K562 (cell line): ENCODE measurements at places on chromosomes 6 and 20.

DNA sequence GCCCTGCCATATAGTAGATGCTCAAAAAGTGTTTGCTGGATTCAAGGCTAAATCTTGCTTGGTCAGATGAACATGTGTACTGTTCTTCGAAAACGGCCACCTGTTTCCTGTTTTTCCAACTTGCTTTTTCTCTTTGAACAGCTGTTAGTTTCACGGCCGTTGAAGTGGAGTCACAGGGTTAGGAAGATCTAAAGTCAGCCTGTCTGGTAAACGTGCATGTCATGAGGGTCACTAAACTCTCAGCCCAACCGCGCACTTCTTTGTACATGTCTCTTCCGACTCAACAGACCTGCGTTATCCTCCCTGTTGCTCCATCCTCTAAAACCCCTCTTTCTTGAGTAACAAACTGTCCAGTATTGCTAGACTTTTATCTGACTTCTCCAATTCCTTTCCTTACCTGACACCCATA lies 93.2 kb upstream of the MAN1A1 start:
- no peak for DNase-seq

GRCh38 chr6:70758883-70759282 lies 91.2 kb downstream of the SMAP1 start:
- no peak for DNase-seq

DNA sequence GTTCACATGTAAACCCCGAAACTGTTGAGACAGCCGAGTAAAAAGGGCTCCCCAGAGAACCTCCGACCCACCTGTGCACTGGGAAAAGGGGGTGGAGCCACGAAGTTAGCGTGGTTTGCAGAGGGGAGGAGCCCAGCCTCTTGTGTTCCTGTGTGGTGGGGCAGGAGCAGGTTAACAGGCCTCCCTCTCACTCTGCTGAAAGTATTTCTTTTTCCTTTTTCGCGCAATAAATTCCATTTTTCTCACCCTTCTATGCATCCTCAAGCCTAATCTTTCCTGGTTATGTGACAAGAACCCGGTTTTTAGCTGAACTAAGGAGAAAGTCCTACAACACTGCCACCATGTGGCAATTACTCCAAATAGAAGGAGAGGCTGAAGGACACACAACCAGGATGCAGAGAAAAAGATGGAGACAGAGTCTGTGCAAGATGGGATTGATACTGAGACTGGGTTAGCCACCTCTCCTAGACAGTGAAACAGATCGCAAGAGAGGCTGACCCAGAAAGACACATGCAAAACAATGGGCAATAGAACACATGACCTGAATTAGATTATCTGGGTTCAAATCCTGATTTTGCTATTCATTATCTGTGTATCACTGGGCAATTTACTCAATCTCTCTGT lies 168.7 kb upstream of the PRSS16 start:
- peak; percentile 64 for DNase-seq

GRCh38 chr6:157233686-157234085 lies 89.6 kb downstream of the TMEM242 start:
- no peak for DNase-seq

DNA sequence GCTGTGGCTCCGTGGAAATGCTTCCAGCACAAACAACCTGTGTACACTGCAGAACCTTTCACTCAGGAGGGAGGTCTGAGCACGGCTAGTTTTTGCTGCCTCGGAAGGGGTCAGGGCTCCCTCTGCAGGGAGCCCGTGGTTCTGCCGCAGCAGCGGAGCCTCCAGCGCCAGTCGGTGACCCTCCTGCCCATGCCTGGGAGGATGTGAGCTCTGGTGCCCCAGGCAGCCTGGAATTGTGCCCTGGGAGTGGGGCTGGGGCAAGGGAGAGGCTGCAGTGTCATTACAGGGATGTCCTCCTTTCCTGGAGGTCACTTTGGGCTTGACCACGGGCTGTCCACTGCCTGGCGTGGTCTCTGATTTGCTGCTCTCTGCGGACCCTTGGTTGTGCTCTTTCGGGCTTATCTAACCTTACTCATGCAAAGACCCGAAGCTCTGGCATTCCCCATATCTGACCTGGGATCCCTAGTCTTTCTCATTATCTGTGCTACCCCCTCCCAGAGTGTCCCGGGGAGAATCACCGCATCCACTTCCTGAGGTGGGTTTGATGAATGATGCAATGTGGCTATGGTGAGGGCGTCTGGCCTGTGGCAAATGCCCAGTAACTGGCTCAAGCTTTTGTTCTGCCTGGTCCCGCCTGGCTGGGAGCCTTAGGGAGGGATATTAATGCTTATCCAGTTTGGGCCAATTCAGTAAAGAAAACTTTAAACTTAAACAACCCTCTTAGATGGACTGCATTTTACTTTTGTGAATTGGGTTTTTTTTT lies 59.6 kb upstream of the TAGAP start:
- peak; percentile 76 for DNase-seq

DNA sequence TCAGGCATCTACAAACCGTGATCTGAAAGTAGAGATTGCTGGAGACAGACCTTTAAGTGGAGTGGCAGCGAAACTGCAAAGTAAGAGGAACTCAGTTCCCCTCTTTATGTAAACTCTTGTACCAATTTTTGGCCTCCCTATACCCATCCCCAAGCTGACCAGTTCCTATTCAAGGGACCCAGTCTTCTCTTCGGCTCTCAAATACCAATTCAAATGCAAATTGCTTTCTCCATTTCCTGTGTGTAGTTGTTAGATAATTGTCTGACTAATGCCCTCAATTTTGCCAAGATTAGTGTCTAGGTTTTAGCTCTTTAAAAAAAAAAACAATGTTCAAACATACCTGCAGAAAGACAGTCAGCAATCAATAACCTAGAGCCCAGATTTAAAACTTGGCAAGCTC lies 150.9 kb downstream of the EYA4 start:
- DNase-seq = no peak
